ENCODE measurements at places on chromosomes 6 and 20.

- DNase-seq = no peak
Observed at GRCh38 chr6:131840936-131841583, 33.2 kb downstream of the ENPP1 start.

- DNase-seq = no peak
Observed at GRCh38 chr20:55211481-55211880, 736.1 kb downstream of the DOK5 start.

- DNase-seq = no peak
Observed at GRCh38 chr6:170200458-170200891, 90.4 kb downstream of the DLL1 start.

DNA sequence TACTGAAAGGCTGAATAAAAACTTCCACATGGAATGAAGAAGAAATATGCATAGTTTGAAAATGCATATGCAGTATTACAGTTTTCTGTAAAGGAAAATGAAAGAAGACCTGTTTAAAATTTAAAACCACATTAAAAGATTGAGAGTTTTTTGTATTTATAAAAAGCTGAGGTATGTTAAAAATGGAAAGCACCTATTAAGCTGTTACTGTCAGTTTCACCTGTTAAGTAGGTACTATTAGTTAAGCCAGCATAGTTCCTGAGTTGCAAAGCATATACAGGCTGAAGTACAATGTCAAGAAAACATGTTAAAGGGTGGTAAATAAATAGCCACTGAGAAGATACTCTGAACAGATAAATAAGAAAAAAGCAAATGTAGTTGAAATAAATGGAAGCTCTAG is 69.9 kb downstream of the ATXN1 start:
- DNase-seq = no peak

DNA sequence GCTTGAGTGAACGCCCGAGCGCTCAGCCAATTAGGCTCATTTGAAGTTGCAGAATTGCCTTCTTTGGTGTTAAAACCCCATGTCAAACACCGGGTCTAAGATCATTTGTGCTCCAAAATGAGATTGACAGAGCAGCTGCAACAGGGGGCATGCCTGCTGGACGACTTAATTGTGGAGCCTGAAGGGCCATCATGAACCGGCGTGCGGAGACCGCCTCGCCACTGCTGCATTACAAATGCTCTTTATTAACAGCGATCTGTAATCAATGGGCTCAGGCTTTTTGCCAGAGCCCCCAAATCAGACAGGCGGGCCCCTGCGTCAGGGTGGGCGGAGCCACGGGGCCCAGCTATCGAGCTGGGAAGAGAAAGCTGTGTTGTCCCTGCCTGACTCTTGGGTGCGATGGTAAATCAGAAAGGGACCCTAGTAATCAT is 183.2 kb downstream of the SIM1 start:
- DNase-seq = no peak

GRCh38 chr20:6502999-6503398 is 264.5 kb upstream of the BMP2 start:
- DNase-seq = no peak

- no peak for DNase-seq
Observed at GRCh38 chr6:152298848-152299735, 338.1 kb downstream of the SYNE1 start.

DNA sequence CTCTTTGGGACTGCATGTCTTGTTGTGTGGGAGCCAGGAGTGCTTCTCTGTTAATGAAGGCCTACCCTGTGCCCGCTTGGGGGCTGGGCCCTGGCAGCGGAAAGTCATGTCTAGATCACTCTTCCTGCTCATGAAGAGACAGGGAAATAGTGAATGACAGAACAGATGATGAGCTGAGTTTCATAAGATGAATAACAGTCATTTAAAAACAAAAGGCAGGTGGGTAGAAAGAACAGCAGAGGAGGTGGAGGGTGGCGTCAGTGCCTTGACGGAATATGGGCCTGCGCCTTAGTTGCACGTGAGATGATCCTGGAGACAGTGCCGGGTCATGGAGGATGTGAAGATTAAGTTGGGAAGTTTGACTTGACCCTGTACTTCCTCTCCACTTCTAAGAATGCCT is 85.5 kb downstream of the ARID1B start:
- DNase-seq = no peak

- DNase-seq = no peak
Observed at GRCh38 chr6:706146-706545, 13.2 kb upstream of the EXOC2 start.

- no peak for DNase-seq
Observed at GRCh38 chr20:6924681-6925080, 157.2 kb downstream of the BMP2 start.

GRCh38 chr6:51959744-51960383 is 127.5 kb downstream of the PKHD1 start:
- peak; percentile 11 for DNase-seq

GRCh38 chr6:2381872-2382661 is 136.7 kb upstream of the GMDS start:
- no peak for DNase-seq

- DNase-seq = peak; percentile 56
Observed at GRCh38 chr6:154460306-154461071, 50.0 kb downstream of the CNKSR3 start.

- DNase-seq = no peak
Observed at GRCh38 chr6:114404339-114404955, 61.6 kb upstream of the HS3ST5 start.

DNA sequence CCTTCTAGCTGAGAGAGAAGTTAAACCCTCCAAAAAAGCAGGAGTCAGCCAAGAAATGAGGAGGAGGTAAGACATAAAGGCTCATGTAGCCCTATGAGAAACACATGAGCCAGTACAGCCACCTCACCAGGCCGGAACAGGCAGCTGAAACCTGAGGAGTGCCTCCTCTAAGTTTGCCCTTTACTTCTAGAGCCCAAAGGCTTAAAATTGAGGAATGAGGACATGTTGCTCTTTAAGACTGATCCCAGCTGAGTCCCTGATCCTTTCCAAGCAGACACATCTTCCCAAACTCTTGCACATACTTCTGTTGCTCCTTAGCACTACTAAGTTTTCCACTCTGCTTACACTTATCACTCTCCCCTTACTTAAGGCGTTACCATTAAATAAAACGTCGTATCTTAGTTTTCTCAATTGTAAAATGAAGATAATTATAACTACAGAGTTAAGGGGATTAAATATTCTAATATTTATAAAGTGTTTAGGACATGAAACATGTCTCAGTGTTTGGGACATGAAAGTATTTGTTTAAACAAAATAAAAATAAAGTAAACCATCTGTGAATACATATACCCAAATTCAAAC is 124.0 kb downstream of the OGFRL1 start:
- no peak for DNase-seq
